ENCODE measurements at places on chromosomes 4 and X.

- no peak for DNase-seq
Observed at GRCh38 chr4:21765810-21766407, 182.7 kb downstream of the KCNIP4 start.

DNA sequence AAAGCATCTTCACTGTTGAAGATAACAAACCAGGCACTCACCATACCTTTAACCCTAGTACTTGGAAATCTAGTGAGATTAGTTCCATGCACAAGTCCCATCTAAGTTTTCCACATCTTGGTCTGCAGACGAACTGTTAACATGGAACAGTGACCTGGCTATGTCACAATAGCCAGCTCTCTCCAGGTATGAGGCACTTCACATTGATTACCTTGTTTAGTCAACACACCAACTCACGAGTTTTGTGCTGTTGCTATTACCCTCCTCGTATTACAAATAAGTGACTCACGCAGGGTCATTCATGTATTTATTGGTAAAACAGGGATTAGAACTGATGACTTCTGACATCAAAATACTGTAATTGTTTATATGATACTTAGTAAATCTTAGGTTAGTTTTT, 36.4 kb upstream of the FRAS1 start:
- no peak for DNase-seq

DNA sequence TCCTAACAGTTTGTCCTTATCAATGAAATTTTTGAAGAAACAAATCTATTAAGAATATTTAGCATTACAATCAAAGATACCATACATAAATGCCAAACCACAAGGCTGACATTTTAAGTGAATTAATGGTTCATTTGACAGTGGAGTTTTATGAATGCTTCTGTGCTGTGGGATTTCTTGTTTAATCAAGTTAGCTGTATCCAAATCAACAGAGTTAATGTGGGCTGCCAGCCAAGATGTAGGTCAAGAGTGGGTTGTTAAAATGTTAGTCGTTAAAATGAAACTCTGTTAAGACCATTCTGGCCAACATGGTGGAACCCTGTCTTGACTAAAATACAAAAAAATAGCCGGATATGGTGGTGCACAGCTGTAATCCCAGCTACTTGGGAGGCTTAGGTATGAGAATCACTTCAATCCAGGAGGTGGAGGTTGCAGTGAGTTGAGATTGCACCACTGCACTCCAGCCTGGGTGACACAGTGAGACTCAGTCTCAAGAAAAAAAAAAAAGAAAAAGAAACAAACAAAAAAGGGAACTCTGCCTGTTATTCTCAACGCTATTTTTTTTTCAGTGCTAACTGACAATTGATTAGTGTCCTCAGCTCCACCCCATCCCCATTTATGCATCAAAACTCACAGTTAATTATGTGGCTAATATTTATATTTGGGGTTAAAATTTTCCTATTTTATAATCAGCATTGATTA, 20.2 kb downstream of the GPAT3 start:
- no peak for DNase-seq

GRCh38 chr4:41067369-41067768, 147.0 kb downstream of the APBB2 start:
- DNase-seq: no peak

GRCh38 chr4:6019316-6020263, 1.4 kb upstream of the C4orf50 start:
- DNase-seq: no peak

DNA sequence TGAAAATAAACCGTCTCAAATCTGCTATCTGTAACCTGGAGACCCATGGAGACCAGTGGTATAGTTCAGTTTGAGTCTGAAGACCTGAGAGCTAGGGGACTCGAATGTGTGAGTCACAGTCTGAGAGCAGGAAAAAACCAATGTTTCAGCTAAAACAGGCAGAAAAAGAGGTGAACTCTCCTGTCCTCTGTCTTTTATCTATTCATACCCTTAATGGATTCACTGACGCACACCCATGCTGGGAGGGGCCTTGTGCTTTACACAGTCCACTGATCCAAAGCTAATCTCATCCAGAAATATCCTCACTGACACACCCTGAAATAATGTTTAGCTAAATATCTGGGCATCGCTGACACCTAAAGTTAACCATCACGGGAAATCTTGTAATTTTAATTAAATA, 297.9 kb downstream of the GPM6A start:
- no peak for DNase-seq
